Fibroblast of the aortic adventitia (primary cell): ENCODE measurements at places on chromosomes 4 and X. TPM values are rescaled to one million over a fixed set of nuclear protein-coding genes. Genes with fewer than 3 reads are reported as not detected.

DGKK gene
- total RNA-seq: not detected in 2 replicates

ANOS1 gene
- 4.9 and 7.5 TPM in 2 replicates for total RNA-seq

CRMP1 gene
- not detected in 2 replicates for total RNA-seq

TMSB15B gene
- 7.0 and 7.6 TPM in 2 replicates for total RNA-seq

OTC gene
- not detected in 2 replicates for total RNA-seq

DCAF4L1 gene
- 0.09 and 0.25 TPM in 2 replicates for total RNA-seq

PPARGC1A gene
- total RNA-seq: 0.81 and 15.9 TPM in 2 replicates

SULT1B1 gene
- 0.74 and 1.3 TPM in 2 replicates for total RNA-seq

DUX4 gene
- total RNA-seq: not detected in 2 replicates

MAGEC3 gene
- total RNA-seq: 0.27 TPM in 1 of 2 replicates, not detected in the other

STOX2 gene
- total RNA-seq: 1.1 and 1.5 TPM in 2 replicates

AR gene
- total RNA-seq: 4.8 and 6.3 TPM in 2 replicates

TLR7 gene
- total RNA-seq: not detected in 2 replicates
